ENCODE measurements at places on chromosomes 16 and 17. TPM values are rescaled to one million over a fixed set of nuclear protein-coding genes. Genes with fewer than 3 reads are reported as not detected.

The VEZF1 gene
- 59.3 TPM for total RNA-seq

The TLCD1 gene
- 12.1 TPM for total RNA-seq

The TNFRSF13B gene
- 1.6 TPM for total RNA-seq

The SEBOX gene
- total RNA-seq: not detected

The MTSS2 gene
- total RNA-seq: 24.0 TPM

- no peak for DNase-seq
Observed at GRCh38 chr17:20244671-20245070, 222.7 kb downstream of the LGALS9B start.

DNA sequence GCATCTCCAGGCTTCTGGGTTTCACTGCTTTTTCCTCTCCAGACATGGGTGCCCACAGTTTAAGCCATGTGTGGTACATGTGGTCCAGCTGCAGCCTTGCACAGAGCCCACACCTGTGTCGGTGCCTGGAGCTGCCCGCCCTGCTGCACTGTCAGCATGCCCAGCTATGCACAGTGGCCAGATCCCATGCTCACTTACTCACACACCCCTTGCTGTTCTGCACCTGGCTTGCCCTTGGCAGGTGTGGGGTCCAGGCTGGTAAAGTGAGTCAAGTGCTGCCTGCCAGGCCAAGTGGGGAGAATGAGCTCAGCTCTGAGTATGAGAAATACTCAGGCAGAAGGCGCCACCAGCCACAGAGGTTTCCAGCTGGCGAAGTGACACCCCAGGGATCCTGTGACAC is 739.9 kb downstream of the CDH11 start:
- no peak for DNase-seq

GRCh38 chr17:51036084-51036483 is 84.6 kb downstream of the SPAG9 start:
- no peak for DNase-seq

DNA sequence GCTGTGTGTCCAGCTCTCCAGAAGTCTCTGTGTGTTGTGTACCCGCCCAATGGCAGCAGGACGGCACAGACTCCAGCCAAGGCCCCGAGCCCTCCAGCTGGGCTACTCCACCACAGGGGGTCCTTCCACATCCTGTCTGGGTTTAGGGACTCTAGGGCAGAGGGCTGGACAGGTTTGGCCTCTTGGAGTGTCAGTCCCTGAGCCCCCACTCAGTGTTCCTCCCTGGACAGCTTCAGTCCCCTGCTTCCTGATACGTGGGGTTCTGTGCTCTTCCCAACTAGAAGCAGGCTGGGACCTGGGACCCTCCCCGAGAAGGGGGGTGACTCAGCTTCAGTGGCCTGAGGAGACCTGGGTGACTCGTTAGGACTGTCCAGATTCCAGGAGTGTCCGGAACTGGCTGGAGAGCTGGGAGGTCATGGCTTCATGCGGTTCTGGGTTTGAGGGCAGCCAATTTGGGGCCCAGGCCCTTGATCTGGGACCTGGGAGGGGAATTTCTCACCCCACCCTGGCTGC is 4.2 kb downstream of the CDK3 start:
- peak; percentile 57 for DNase-seq

- DNase-seq: no peak
Observed at GRCh38 chr16:15967655-15968315, 18.4 kb downstream of the ABCC1 start.

GRCh38 chr16:12228602-12229499 is 252.3 kb downstream of the SNX29 start:
- peak; percentile 91 for DNase-seq

DNA sequence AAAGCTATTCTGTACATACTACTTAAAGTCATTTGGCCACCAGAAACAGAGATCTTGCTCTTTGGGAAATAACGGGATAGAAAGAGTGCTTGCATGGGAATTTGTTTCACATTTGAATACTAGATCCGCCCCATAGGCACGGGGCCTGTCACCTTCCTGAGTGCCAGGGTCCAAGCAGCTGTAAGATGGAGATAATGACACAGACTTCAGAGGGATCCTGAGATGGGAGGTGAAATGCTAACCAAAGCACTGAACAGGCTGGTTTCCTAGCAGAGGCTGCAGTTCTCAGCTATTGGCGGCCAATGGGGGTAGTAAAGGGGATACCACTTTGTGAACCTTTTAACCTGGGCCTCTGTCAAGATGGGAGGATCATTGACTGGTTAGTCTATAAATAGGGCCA is 225.4 kb downstream of the IRF8 start:
- no peak for DNase-seq

- no peak for DNase-seq
Observed at GRCh38 chr16:85091522-85091910, 20.8 kb downstream of the CIBAR2 start.

DNA sequence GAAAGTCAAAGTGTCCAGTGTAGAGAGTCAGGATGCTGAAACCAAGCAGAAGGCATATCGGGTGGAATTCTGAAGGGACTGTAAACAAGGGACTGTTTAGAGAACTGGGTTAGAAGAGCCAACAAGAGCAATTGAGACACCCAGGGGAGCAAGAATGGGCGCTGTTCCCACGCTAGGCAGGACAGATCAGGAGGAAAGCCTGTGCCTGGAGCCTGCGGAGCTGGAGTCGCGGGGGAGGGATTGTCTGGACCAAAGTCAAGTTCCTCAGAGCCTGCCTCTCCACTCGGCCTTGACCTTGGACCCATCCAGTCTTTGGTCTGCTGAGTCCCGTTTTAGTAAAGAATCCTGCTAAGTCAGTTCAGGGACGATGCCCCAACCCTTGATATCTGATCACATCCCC is 14.7 kb upstream of the KLHL36 start:
- DNase-seq: no peak

GRCh38 chr17:6254036-6254435 is 180.9 kb downstream of the AIPL1 start:
- DNase-seq: no peak

DNA sequence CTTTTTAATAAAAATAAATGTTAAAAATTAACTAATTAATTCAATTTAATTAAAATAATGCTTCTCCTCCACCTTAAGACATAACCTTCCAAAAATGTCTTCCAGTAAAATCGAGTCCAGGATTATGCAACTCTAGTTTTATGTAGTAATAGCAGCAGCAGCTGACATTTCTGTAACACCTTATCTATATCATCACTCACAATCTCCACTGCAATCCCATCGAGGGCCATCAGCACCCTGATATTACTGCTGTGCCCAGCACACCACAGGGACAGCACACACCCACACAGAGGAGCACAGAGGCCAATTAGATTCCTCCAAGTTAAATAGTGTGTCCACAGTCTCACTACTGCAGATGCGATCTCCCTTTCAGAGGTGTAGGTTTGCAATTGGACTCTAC is 2.9 kb downstream of the RPH3AL start:
- DNase-seq: no peak

DNA sequence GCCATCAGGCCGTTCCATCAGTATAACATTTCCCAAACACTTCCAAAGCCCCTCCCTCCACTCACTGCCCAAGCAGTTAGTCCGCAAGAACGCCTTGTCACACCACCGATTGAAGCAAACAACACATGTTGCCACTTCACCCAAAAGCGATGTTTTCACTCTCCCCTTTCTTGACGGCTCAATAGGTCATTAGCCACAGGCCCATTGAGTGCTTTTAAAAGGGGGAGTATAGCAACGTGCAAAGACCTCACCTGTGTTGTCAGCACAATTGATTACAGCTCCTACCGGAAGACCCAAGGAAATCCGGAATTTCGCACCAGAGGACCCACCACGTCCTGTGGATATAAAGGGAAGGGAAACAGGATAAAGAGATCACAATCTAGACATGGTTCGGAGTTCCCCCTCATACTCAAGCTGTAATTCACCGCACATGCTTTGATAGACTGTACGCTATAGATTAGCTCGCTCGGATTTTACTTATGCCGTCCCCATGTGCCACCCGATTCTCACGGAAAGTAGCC is 690 bp downstream of the RPL23 start:
- DNase-seq: no peak

GRCh38 chr16:51201604-51202003 is 50.5 kb upstream of the SALL1 start:
- no peak for DNase-seq

- DNase-seq: peak; percentile 32
Observed at GRCh38 chr16:19923396-19923795, 38.7 kb upstream of the GPRC5B start.

DNA sequence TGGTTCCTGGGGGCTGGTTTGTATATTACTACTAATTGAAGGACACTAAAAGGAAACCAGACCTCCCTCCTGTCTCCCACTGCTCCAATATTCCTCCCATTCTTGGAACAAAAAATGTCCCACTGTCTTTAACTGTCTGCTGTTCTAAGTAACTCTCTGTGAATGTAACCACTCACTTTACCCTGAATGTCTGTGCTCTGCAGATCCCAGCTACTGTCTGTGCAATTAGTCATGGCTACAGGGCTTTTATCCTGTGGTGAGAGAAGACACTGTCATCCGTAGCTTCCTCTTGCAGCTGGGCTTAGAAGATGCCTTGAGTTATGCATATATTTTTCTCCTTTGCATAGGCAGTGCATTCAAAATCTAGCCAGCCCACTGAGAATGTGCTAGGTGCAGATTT is 853.8 kb downstream of the CDH8 start:
- DNase-seq: no peak
